Activated CD4-positive, alpha-beta T cell treated with anti-CD3 and anti-CD28 coated beads, Interleukin-2, amount 10 ng/mL, durations not matched to agents 7 days and 5 days (primary cell): ENCODE measurements at places on chromosomes 7 and 10. TPM values are rescaled to one million over a fixed set of nuclear protein-coding genes. Genes with fewer than 3 reads are reported as not detected.

DNA sequence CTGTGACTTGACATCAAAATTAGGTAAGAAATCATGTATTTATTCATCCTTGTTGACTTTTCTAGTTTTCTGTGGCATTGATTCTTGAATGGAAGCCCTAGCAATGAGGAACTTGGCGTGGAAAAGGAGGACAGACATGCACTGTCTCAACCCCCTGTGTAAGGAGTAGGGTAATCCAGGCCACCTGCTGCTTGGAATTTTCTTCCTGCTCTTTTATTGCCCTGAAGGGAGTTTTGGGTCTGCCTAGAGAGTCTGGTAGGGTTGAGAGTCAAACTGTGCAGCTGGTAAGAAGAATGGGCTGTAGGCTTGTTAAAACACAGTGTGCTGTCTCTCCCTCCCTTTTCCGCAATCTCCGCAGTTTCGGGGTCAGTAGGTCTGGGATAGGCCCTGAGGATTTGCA lies 19.7 kb downstream of the ZNF32 start:
- no peak overlapping the region for H3K4me3 ChIP-seq
- H3K4me1 ChIP-seq, result no peaks in the 10 kb centered on the region
- no peaks in the 10 kb centered on the region for H3K27me3 ChIP-seq
- DNase-seq, result no peak
- no peak overlapping the region for H3K27ac ChIP-seq

GRCh38 chr10:101290431-101290830 lies 61.2 kb upstream of the LBX1 start:
- H3K4me1 ChIP-seq, result peaks cover 4% of the 10 kb centered on the region
- peaks cover 83% of the 10 kb centered on the region for H3K27me3 ChIP-seq
- DNase-seq, result no peak
- no peaks in the 10 kb centered on the region for H3K36me3 ChIP-seq

Gene COL17A1
- total RNA-seq, result not detected

DNA sequence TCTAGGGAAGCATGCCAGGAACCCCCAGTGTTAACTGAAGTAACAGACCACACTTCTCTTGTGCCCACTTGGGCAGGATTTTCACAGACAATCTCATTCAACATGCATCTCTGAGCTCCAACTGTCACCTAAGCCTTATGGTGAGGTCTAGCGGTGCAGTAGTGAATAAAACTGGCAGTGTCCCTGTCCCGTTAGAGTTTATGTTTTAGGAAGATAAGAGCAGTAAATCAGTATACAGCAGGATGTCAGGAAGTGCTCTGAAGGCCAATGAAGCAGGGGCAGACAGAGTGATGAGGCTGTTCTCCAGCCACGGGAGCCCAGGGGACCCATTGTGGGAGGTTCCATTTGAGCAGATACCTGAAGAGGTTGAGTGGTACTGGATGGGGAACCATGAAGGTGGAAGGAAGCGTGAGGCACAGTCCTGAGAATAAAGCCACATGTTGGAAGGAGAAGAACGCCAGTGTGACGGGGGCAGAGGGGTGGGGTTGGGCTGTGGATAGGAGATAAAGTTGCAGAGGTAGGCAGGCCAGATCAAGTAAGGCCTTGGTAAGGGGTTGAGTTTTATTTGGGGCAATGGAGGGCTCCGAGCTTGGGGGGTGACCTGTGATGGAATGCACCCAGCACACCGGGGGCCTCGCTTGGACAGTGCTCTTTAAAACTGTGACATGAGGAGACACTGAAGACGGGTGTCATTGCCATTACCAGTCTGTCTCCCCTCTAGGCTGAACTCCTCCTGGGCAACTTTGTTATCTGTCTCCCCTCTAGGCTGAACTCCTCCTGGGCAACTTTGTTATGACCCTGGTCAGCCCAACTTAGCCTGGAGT lies 6.6 kb downstream of the GDF10 start:
- peak overlapping the region; percentile 56 for H3K27ac ChIP-seq
- no peak for DNase-seq
- peaks cover 19% of the 10 kb centered on the region for H3K4me1 ChIP-seq
- H3K4me3 ChIP-seq, result no peak overlapping the region
- H3K27me3 ChIP-seq, result peaks cover 8% of the 10 kb centered on the region

DNA sequence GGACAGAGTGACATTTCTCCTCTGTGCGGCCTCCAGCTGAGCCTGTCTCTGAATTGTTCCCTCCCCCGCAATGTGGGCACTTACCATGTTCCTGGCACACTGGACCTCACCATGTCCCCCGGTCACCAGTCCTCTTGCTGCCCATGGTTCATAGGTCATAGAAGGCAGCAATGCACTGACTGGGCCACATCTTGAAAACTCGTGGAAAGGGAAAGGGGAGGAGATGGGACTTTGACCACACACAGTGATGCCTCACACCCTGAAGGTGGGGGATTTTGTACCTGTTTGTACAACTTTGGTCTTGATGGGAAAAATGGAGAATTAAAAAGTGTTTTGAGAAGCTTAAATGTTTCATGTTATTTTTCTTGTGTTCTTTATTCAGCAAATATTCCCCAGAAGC lies 61.7 kb upstream of the LRGUK start:
- no peaks in the 10 kb centered on the region for H3K4me1 ChIP-seq
- no peak overlapping the region for H3K27ac ChIP-seq
- H3K4me3 ChIP-seq, result no peak overlapping the region
- DNase-seq, result no peak

GRCh38 chr7:127362364-127363027 lies 30.0 kb downstream of the ZNF800 start:
- H3K4me3 ChIP-seq, result no peak overlapping the region
- H3K36me3 ChIP-seq, result peaks cover 38% of the 10 kb centered on the region
- no peak overlapping the region for H3K27ac ChIP-seq
- H3K27me3 ChIP-seq, result no peaks in the 10 kb centered on the region
- DNase-seq, result no peak
- peaks cover 6% of the 10 kb centered on the region for H3K4me1 ChIP-seq

DNA sequence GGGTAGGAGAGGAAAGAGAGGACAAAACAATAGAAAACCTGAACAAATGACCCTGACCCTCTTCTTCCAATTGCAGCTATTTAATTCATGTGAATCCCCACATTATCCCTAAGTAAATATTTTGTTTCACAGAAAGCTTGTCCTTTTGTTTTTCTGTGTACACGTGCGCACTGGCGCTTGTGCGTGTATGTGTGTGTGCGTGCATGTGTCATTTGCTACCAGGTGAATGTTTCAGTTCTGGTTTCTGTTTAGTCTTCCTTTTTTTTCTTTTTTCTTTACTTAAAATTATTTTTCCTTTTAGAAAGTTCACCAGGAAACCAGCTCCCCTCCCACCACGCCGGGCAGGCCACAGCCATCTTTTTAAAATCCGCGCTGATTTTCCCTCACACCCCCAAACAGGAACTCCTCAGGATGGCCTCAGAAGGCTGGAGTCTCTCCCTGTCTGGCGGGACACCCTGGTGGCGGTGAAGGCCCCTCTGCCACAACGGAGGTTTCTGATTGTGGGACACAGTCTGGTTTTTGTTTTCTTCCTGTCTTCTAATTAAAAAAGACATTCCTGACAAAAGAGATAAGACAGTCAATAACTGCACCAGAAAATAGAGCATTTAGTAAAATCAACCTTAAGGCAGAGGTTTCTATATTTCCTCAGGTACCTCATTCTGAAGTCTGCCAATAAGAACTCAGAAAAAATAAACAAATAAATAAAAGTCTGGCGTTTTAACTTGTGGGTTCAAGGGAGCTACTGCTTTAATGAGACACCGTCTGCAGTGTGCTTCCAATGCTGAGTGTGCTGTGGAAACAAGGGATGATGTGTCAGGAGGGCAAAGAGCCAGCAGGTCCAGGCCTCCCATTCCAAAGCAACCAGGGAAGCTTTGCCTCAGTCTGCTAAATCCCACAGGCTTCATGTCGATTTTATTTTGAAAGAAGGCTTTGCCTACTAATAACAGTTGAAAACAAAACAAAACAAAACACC lies 17.4 kb downstream of the IRF5 start:
- H3K4me3 ChIP-seq, result no peak overlapping the region
- H3K27me3 ChIP-seq, result no peaks in the 10 kb centered on the region
- H3K4me1 ChIP-seq, result peaks cover 1% of the 10 kb centered on the region
- DNase-seq, result no peak
- peaks cover 64% of the 10 kb centered on the region for H3K36me3 ChIP-seq

Gene PRDX3
- 121 TPM for total RNA-seq

DNA sequence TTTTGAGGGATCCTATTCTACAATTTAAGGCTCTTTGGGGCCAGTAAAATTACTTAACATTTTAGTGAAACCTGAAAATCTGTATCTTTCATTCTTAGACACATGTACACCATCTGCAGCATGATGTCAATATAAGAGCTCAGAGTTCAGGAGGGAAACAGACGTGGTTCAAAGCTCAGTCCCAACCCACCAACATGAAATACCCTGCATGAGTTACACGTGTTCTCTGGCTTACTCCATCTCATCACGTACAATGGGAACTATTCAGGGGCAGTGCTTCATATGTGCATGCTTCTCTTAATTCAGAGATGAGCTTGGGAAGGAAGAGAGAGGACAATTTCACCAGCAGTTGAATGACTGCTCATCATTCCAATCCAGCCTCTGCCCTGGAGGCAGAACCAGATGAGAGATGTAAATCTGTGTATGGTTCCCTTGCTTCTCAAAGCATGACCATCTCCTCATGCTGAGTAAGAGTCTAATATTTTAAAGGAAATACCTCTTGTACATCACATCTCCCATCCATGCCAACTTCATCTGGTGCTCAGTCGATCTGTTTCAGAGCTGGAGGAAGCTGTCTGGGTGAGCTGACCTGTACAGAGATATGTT lies 29.0 kb upstream of the ADAM12 start:
- no peak for DNase-seq
- no peak overlapping the region for H3K4me3 ChIP-seq
- H3K27ac ChIP-seq, result no peak overlapping the region
- H3K36me3 ChIP-seq, result no peaks in the 10 kb centered on the region
- H3K27me3 ChIP-seq, result no peaks in the 10 kb centered on the region
